ENCODE measurements at places on chromosomes 1 and 21. TPM values are rescaled to one million over a fixed set of nuclear protein-coding genes. Genes with fewer than 3 reads are reported as not detected.

Gene TRAF5
- 14.9 TPM for total RNA-seq

Gene NES
- 81.7 TPM for total RNA-seq

Gene TCP10L
- not detected for total RNA-seq

Gene TTF2
- 21.4 TPM for total RNA-seq

Gene PPCS
- total RNA-seq = 33.6 TPM

Gene BRINP3
- not detected for total RNA-seq

Gene KIF26B
- total RNA-seq = 0.67 TPM
